Stimulated activated CD4-positive, alpha-beta T cell treated with anti-CD3 and anti-CD28 coated beads, TNF-alpha, amount 100 ng/mL, for 48 hours (primary cell): ENCODE measurements at places on chromosomes 13 and 19.

DNA sequence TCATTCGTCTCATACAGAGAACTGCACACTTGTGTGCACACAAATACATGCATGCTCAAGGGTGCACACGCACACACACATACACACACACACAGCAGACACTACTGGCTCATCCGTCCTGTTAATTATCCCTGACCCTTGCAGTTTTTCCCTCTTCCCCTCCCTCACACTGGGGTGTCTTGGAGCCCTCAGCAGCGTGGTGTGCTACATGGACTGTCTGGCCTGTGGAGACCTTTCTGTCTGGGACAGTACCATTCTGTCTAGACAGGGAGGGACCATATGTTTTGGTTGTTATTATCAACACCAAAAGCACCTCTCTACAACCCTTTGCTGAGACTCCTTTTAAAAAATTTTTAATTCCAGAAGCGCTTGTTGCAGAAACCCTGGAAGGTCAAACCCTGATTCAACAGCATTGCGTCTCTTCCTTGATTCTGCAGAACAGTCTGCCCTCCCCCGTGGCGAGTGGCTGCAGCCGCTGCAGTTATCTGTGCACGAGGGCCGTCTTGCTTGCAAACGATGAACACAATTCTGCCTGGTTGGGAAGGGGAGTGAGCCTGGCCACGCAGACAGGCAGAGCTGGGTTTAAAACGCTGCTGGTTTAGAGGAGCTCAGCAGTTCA, 374.0 kb downstream of the IRS2 start:
- no peak for DNase-seq

DNA sequence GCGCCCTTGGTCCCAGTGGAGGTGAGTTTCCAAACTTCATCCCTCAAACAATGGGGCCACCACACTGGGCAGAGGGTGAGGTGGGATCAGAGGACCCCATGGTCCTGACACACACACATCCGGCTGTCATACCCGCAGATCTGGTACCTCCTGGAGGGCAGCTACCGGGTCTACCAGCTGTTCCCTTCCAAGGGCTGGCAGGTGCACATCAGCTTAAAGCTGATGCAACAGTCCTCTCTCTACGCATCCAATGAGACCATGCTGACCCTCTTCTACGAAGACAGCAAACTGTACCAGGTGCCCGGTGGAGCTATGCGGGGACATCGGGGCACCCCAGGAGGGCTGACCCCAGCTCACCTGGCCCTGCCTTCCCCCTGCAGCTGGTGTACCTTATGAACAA, 14.0 kb upstream of the PSMD8 start:
- no peak for DNase-seq

GRCh38 chr13:63636316-63636993, 2220.8 kb upstream of the PCDH20 start:
- DNase-seq: no peak

GRCh38 chr19:3047496-3048189, 14.7 kb downstream of the TLE5 start:
- DNase-seq: peak; percentile 60

GRCh38 chr19:42115219-42115618, 17.0 kb downstream of the POU2F2 start:
- no peak for DNase-seq

DNA sequence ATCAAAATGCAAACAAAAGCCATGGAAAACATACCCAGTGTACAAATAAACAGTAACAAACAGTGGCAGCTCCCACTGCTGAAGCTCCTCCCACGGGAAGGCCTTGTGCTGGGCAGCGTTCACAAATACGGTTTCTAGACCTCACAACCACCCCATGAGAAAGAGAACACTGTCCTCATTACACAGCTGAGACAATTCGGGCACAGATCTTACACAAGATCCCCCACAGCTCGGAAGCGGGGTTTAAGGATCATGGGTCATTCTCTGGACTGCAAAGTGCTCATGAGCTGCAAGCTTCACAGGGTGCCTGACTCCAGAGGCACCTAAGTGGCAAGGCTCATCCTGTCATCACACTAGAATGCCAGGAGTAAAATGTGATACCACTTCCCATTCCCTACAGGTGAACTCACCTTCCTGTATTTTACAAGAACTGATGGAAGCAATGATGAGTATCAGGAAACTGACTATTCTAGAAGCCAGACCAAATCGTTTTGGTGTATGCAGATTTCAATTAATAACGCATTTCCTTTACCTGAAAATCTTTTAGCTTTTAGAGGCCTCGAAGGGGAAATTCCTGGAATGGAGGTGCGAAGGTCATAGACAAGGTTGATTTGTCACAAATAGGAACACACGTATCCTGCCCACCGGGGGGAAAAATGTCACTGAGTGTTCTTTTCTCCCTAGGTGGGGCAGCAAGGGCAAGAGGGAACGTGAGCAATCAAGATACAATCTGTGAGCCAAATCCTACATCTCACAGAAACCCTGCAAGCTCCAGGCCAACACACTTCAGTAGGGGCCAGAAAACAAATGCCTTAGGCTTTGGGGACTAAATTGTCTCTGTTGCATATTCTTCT, 41.2 kb downstream of the STK24 start:
- DNase-seq: no peak

DNA sequence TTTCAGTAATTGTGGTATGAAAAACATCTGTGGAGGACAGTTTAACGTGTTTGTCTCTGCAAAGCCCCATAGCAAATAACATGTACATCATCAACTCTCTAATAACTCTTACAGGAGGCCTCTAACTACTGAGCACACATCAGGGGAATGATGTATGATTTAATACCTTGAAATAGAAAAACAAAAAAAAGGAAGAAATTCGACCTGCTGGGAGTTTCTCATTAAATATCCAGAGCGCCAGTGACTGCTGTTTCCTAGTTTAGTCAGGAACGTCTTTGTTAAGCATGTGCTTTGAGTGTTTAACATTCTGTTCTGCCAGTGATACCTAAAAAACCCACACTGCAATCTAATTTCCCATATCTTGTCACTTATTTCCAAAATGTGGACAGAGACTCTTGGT, 235.4 kb downstream of the PCDH20 start:
- DNase-seq: no peak

GRCh38 chr19:41528106-41528505, 47.9 kb upstream of the CEACAM21 start:
- no peak for DNase-seq

- no peak for DNase-seq
Measured at GRCh38 chr19:8395621-8396082, 5.5 kb downstream of the RAB11B start.

DNA sequence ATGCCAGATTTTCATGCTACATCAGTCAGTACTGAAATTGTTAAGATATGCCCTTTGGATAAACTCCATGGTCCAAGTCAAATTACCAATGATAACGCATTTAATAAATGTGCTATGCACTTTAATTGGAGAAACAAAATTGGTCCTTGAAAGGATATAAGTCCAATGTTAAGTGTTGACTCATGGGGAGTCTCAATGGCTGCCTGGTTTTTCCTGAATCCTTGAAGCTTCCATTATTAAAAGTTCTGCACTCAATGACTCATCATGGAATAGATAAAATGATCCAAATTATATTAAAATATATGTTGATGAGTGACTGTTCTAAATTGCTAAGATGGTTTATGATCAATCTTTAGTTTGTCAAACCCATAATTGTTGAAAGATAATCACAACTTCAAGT, 346.0 kb upstream of the ATXN8OS start:
- DNase-seq: no peak

GRCh38 chr19:7830272-7830771, 304 bp downstream of the EVI5L start:
- no peak for DNase-seq

DNA sequence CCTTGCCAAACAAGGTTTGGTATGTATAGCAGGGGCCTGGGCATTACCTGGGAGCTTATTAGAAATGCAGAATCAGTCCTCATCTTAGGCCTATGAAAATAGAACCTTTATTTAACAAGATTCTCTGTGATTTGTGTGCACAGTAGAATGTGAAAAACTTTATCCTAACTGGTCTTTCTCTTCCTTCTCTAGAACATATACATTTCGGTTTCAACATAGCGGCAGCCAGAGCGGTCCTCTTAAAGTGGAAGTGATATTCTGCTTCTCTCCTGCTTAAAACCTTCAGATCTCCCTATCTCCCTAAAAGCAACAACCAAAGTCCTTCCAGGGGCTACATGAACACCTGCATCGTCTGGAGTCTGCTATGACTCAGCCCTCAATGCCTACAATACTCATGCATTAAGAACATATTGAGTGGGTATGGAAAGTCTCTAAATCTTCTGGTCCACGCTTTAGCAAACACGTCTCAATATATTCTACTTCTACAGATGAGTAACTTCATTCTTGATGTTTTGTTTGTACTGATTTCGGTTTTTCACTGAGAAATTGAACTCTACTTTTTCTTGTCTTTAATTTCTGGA, 84.5 kb downstream of the SPRY2 start:
- DNase-seq: no peak

DNA sequence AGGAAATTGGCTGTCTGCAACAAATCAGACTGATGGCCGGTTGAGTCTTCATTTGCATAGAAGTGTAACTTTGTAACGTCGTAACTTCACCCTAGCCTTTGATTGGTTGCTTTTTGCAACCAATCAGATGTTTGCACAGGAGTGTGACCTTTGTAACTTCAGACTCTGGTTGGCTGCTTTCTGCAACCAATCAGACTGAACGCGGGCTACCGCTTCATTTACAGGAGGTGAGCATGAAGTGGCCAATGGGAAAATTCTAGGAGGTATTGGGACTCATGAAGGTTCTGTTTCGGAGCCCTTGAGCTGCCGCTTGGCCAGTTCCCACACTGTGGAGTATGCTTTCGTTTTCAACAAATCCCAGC, 441 bp upstream of the ZNF559 start:
- peak; percentile 24 for DNase-seq

DNA sequence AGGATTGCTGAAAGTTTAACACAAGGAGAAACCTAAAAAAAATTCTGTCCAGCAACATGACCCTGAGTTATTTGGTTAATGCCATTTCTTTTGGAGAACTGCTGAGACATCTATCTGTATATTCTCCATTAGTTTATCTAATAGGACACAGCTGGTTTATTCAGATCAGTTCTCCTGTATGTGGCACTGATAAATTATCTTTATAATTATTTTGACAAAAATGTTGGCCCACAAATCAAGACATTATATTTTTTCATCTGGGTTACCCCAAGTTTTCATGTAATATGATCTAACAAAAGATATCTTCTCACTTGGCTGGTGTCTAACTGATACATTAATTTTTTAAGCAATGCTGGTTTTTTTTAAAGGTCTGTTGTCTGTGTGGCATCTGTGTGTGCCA, 231.4 kb downstream of the KLF12 start:
- no peak for DNase-seq

DNA sequence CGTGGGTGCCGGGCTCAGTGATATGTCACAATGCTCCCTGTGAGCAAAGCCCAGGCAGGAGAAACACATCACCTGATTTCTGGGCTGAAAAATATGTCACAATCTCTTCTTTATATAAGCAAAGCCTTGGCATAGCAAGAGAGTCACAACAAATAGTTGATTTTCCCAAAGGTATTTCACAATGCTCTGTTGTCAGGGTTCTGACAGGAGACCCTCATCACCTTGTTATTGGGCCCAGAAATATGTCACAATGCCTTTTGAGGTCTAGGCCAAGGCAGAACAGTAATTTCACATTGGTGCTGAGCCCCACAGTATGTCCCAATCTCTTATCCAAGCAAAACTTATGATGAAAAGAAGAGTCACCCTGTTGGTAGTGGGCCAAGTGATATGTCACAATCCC, 125.7 kb downstream of the ZNF675 start:
- no peak for DNase-seq

DNA sequence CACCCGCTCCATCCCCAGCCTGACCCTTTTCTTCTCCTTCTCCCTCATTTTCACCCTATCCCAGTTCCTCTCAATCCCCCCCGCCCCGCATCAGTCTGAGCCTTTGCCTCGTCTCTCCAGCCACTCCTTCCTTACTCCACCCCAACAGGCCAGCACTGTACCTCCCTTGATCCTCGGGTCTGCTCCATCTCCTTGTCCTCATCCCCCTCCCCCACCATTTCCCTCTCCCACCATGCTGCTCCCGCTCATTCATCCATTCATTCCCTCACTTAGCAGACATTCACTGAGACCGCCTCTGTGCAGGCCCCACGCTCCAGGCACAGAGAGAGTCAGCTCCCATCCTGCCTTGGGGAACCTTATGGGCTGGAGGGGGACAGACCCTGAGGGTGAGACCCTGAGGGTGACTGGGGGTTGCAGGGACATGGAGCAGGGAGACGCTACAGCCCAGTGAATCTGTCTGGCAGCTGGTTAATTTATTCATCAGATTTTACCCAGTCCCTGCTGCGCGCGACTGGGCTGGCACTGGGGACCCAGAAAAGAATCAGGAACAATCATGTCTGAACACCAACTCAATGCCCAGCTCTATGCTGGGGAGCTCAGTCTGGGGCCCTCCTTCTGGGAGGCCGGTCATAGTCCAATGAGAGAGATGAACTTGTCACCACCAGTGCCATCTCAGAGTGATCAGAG, 881 bp downstream of the ARHGAP33 start:
- DNase-seq: no peak

DNA sequence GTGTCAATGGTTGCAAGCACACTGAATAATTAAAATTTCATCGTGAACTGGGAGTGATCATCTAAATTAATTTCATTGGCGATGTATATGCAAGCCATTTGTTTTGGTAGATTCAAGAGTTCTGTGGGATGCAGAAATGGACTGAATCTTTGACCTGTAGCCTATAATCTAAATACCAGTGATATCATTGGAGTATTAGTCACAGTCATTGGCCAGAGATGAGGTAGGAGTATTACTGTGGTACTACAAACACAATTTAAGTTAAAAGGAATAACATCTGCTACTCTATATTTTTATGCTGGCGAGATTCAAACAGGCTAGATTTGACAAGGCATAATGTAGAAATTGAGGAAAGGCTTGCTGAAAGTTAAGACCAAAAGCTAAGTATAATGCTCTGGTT, 14.0 kb downstream of the FRY start:
- DNase-seq: no peak

DNA sequence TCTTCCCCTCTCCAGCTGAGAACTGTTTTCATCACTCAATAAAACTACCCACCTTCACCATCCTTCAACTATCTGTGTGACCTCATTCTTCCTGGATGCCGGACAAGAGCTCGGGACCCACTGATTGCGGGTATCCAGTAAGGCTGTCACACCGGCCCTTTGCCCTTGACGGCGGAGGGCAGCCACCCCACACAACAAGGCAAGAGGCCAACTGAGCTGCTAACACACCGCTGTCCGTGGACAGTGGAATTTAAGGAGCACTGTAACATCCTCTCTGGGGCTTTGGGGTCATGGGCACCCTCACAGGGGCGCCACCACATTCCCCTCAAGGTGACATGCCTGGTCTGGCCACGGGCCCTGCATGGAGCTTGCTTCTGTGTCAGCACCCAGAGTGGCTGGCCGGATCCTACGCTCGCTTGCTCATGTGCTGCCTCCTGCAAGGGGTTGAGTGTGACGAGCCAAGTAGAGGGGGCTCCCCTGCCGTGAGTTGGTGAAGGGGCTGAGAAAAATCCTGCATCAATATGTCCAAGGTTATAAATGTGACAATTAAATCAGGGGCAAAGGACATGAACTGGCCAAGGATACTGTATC, 31.4 kb downstream of the LHFPL6 start:
- DNase-seq: no peak

- DNase-seq: no peak
Measured at GRCh38 chr13:85148009-85148408, 651.2 kb downstream of the SLITRK6 start.
